NCI-H187 (cell line): ENCODE measurements at places on chromosomes 3 and 15.
A peak's percentile ranks its signal among the peaks of the same experiment; 100 is the strongest.

DNA sequence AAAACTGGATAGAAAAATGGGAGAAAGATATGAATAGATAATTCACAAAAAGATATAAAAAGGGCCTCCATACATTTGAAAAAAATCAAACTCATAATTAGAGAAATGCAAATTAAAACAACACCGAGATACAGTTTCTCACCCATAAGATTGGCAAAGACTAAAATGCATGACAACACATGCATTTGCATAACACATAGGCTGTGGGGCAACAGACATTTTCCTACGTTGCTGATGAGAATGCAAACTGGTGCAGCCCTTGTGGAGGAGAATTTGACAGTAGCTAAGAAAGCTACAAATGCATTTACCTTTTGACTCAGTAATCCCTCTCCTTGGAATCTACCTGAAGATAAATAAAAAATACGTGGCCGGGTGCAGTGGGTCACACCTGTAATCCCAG lies 11.4 kb upstream of the CAND2 start:
- DNase-seq, result no peak

GRCh38 chr3:53375019-53375418 lies 27.7 kb upstream of the DCP1A start:
- peak; percentile 14 for DNase-seq

DNA sequence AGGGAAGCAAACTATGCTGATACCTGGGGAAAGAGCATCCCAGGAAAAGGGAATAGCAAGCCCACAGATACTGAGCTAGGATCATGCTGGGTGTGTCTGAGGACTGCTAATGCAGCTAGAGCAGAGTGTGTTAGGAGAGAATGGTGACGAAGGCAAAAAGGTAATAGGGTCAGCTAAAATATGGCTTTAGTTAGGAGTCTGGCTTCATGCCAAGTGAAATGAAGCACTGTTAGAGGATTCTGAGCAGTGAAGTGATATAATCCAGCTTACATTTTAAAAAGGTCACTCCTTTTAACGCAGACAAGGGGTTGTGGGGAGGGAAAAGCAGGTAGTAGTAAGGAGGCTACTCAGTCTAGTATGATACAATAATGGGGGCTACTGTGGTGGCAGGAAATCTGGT lies 30.4 kb downstream of the SECISBP2L start:
- DNase-seq, result no peak

DNA sequence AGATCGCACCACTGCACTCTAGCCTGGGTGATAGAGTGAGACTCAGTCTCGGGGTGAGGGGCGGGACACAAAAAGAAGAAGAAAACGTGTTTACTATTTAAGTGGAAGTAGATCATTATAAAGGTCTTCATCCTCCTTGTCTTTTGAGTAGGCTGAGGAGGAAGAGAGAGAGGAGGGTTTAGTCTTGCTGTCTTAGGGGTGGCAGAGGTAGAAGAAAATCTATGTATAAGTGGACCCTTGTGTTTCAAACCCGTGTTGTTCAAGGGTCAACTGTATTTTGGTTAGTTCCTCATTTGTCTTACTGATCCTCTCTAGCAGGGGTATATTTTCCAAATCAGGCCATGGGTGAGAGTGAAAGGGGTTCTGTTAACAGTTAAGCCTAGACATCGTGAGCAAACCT lies 40.1 kb downstream of the TRIM71 start:
- DNase-seq, result no peak

DNA sequence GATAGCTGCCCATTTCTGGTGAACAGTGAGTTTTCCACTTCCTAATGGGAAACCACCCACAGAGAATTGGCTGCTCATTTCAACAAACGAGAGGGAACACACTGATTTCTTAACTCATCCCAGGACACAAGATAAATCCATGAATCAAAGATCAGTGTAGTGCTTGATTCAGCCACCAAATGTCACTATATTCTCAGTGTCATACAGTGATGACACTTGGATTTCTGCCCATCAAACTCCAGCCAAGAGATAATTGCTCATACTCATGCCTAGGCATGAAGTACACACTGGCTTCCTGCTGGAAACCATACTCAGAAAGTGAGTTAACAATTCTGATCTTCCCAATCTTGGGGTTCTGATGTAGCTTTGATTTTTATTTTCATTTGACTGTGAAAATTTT lies 35.4 kb upstream of the GRM7 start:
- DNase-seq, result no peak

GRCh38 chr3:148395821-148396220 lies 301.9 kb upstream of the AGTR1 start:
- no peak for DNase-seq

- DNase-seq, result no peak
Observed at GRCh38 chr3:107525644-107526305, 3.0 kb downstream of the BBX start.

- DNase-seq, result no peak
Observed at GRCh38 chr15:96331144-96331944, 844 bp downstream of the NR2F2 start.

DNA sequence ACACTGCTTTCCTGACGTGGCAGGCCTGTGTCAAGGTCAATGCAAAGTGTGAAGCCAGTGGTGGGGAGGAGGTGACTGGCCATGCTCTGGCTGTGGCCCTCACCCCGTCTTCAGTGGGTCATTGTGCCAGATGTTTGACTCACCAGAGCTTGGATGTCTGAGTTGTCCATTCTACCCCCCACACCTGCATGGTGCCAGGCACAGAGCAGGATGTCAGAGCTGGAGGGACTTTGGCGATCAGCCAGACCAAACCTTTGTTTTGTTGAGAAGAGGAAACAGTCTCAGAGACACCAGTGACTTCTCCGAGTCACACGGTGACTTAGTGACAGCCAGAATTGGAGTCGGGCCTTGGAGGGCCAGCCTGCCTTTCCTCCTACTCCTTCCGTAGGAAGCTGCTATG lies 49.5 kb downstream of the SMAD6 start:
- no peak for DNase-seq

DNA sequence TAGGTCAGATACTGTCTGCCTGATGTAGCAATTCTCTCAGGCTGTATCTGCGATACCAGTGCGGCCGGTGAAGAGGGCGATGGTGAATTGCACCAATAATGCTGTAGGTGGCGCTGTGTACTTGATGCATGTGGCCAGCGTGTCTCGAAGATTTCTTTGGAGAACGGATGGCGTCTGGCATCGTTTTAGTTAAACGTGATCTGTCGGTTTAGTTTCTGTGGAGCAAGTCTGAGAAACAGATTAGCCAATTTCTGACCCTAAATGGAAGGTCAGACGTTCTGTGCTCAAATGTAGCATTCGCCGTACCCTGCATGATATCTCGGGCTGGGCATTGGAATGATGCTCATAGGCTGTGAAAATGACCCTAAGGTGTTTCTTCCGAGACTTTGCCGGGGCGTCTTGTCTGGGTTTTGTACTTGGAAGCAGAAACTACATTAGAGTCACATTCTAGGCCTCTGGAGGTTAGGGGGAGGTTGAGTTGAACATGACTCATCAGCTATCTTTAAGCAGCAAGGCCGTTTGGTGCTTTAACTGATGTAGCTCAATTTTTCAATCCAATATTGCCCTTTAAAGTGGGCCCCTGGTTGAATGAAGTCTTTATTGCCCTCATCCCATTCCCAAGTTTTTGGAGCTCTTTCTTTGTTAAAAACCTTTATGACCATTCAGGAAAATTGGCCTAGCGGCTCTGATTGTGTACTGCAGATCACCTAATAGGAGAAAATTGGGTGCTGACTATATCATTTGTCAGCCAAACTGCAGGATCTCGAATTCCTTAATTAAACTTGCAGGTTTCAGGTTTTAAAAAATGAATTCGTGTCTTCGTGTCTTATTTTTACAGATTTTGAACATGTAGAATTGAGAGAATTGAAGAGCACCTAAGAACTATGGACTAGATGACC lies 80.0 kb downstream of the SQOR start:
- DNase-seq, result peak; percentile 17

- no peak for DNase-seq
Observed at GRCh38 chr15:90162956-90163355, 38.2 kb upstream of the SEMA4B start.

GRCh38 chr15:98541519-98541918 lies 106.8 kb upstream of the IGF1R start:
- DNase-seq, result no peak

- no peak for DNase-seq
Observed at GRCh38 chr3:23153436-23153835, 49.7 kb upstream of the UBE2E2 start.

- no peak for DNase-seq
Observed at GRCh38 chr15:20106026-20106425, 435.6 kb downstream of the GOLGA6L6 start.

DNA sequence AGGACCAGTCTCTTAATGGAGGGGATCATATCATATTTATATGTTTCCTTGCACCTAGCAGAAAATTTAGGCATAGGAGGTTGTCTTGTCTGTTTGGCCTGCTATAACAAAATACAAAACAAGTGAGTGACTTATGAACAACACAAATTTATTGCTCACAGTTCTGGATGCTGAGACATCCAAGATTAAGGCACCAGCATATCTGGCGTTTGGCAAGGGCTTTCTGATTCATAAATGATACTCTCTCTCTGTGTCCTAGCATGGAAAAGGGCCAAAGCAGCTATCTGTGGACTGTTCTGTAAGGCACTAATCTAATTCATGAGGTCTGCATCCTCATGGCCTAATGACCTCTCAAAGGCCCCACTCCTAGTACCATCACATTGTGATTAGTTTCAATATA lies 683.0 kb downstream of the NR2F2 start:
- no peak for DNase-seq

DNA sequence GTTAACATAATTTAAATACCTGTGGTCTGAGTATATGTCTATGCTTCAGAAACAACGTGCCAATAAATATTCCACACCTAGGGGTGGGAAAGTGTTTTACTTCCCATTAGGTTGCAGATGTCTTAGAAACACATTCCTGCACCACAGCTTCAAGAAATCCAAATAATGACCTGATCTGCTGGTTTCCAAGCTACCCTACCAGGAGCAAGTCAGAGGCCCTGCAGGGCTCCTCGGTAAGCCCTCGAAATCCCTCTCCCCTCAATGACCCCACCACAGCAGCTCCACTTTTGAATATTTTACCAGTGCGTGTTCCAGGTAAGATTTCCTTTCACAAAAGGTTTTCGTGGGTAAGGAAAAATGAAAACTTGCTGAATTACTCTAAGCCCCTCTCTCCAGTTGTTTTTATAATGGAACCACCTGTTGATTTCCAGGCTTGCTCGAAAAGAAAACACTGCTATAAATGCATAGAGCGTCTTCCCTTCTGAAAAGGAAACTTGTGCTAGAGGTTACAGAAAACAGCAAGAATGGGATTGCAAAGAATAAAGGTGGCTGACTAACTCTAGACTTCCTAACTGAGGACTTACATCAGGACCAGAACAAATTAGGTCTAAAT lies 12.6 kb downstream of the IL12A start:
- no peak for DNase-seq

GRCh38 chr3:126659915-126660886 lies 5.3 kb upstream of the TXNRD3 start:
- no peak for DNase-seq

DNA sequence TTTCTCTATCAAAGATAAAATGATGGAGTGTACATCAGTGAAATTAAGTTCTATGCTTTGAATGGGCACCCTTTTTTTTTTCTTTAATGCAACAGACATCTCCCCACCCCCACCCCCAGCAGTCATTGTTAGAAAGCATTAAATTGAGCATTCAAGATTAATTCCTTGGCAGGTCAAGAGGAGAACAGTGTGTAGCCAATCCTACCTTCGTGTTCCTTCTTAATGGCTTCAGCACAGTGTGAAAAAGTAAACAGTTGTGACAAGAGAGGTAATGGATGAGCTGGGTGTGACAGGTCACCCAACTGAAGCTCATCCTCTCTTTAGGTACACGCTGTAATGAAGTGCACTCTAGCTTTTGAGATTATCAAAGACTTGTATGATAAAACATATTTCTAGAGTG lies 198.5 kb upstream of the RARB start:
- DNase-seq, result peak; percentile 9

- DNase-seq, result no peak
Observed at GRCh38 chr15:40454904-40455391, 14.2 kb downstream of the BAHD1 start.

DNA sequence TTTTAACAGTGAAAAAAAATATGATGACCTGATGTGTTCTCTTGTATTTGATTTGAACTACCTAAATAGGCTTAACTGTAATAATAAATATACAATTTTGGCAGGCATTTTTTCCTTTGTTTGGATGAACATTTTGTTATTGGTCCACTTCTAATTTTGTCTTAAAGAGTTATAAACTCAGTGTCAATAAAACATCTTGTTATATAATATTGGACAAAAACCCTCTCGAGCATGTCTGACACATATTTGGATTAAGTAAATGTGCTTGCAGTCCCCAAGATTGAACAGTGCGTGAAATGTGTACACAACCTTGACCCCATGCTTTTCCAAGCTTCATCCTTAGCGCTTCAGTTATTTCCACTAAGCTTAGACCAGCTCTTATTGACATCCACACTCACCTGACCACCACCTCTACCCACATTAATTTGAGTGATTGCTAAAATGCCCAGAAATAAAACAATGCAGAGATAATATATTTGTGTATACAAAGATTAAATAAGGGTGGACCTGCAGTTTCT lies 131.7 kb upstream of the ZBED2 start:
- DNase-seq, result no peak

GRCh38 chr3:74561881-74562280 lies 52.6 kb downstream of the CNTN3 start:
- no peak for DNase-seq

GRCh38 chr3:72447059-72447946 lies 400.9 kb downstream of the SHQ1 start:
- DNase-seq, result peak; percentile 73

DNA sequence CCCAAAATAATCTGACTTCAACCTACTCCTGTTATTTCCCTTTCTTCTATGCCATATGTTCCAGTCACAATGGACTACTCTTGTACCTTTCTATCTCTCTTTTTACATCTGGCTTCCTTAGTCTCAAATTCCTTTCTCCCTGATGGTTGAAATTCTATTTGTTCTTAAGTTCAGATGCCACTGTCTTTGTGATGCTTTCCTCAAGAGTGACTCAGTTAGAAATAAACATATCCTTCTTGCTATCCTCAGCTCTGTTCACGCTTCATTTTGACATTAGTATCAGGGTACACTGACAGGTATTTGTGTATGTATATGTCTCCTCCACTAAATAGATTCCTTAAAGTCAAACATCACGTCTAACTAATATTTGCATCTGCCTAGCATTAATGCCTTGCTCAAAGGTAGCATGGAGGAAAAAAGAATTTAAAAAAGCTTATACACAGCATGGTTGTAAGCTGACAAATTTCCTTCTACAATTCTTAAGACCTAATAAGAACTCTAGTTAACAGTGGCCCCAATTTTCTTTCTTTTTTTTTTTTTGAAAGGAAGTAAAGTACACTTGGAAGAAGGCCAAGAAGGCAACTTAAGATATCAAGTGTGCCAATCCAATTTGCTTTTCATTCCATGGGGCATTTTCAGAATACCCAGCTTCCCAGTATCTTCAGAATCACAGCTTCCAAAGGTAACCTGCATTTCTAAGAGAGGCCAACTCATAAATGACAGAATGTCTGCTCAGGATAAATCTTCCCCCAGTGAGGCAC lies 58.0 kb downstream of the CHAC1 start:
- DNase-seq, result no peak

DNA sequence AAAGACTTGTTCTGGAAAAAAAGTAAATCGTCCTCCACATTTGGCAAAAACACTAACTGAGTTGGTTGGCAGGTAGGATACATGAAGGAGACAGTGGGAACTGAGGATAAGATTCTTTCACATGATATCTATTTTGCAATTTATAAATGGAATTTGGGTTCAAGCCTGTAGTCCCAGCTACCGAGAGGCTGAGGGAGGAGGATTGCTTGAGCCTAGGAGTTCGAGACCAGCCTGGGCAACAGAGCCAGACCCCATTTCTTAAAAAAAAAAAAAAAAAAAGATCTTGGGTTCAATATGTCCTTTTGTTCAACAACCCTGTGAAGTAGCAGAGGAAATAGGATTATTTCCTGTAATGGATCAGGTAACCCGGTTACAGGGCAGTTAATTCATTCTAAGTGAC lies 35.7 kb upstream of the CFAP161 start:
- no peak for DNase-seq
